ENCODE measurements at places on chromosomes 5 and 9.
A peak's percentile ranks its signal among the peaks of the same experiment; 100 is the strongest.

DNA sequence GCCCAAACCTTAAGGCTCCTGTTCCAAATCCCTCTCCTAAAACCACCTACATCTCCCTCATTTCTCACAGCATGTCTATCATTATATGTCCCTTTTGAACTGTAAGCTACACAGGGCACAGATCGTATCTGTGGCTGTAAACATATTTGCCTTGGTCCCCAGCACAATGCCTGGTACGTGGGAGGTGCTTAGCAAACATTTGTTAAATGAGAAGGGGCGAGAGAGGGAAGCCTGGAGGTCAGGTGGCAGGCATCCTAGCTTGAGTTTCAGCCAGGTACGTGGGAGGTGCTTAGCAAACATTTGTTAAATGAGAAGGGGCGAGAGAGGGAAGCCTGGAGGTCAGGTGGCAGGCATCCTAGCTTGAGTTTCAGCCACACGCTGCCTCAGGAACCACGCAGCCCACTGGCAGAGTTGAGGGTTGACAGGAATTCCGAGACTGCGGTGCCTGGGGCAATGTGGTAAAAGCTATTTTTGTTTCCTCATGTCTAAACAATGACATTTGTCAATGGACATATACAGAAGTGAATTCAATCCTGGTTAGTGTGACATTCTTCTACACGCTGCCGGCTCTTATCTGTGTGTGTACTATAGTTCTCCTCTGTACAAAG lies 113.6 kb downstream of the EFNA5 start:
- DNase-seq = no peak

DNA sequence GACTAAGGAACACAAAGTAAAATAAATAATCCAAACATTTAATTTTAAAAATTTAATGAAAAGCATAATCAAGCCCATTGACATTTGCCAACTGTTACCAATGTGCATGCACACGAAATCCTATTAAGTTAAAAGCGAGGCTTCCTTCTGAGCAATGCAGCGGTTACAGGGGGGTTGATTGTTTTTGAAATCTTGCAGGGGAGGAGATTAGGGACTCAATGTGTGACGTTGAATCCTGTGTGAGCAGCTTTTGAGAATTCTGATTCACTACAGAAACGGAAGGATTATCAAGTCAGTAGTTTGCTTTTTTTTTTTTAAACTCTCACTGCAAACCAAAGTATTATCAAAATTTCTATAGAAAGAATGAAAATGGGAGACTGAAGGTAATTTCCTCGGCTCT lies 109.5 kb downstream of the PRKACG start:
- peak; percentile 33 for DNase-seq

DNA sequence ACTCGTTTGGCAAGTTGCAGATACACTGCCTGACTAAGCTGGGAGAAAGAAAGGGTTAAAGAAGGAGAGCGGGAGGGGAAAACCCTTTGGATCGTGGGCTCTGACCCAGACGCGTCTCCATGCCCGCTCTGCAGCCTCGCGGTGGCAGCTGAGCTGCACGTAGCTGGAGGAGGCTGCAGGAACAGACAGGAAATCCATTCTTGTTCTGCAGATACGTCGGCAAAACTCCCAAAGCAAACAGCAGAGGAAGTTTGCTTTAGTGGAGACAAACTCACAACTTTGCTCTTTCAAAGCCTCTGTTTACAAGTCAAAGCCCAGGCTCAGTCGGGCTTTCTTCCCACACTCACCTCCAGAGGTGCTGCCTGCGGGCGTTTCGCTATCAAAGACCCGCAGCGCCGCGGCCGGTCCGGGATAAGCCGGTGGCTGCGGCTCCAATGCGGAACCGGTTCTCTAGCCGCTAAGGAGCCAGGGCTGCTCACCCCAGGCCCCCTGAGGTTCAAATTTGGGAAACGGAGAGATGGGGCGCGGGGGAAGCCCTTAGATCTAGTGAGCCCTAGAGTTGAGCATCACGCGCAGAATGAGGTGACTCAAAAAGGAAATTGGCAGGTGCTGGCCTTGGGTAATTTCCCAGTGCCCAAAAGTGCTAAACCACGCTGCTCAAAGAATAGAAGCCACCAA lies 60.7 kb downstream of the MAT2B start:
- DNase-seq = peak; percentile 76

- no peak for DNase-seq
Measured at GRCh38 chr5:6450319-6450833, 1.7 kb downstream of the UBE2QL1 start.

DNA sequence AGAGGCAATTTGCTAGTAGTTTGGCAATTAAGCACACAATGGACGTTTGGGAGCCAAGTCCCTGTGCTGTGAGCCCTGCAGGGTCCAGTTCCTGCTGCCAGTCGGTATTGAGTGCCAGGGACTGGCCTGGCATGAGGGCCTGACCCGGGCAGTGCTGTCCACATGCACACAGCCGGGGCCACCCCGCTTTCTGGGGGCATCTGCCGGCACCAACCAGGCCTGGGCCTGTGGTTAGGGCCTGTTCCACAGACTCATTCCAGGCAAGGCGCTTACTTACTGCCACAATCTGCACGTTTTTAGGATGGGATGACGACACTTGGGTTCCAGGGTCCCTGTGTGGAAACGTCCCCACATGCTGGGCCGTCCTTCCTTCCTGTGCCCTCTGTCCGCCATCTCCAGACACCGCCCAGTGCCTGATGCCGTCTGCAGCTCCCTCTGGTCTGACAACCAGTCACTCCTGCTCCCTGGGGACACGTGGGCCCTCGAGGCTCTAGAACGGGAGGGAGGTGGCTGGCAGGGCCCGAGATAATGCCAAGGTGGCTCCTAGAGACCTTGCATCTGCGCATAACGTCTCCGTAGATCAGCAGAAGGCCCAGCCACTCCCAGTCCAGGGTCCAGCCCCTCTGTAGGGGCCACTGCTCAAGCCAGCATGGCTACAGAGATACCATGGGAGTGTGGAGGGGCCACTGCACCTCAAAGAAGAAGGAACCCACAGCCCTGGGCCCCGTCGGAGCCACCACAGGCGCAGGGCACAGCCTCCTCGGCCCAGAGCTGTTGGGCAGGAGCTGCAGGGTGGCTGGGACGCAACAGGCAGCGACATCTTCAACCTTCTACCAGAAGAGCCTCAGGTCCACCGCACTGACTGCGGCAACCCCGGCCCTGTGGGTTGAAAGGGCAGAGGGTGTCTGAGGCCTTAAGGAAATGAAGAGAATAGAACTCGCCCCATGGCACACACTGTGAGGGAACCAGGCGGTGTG lies 24.7 kb downstream of the SLC9A3 start:
- DNase-seq = no peak

GRCh38 chr9:72440378-72440777 lies 75.4 kb upstream of the ZFAND5 start:
- no peak for DNase-seq

DNA sequence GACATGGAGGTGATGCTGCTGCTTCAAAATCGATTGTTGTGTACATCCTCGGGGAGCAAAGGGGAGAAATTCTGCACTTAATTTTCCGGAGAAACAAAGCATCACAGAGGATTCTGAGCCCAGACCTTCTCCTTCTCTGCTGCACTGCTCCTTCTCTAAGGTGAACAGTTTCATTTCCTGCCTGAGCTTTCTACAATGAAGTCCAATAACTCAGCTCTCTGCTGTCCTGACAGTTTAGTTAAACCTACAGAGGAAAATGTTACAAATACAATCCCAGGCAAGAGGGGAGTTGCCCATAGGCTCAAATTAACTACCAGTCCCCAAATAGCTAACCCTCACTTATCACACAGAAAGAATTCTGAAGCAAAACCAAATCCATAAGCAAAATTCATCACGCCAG lies 206.3 kb downstream of the EFNA5 start:
- DNase-seq = no peak
